ENCODE measurements at places on chromosomes 1 and 21.
A peak's percentile ranks its signal among the peaks of the same experiment; 100 is the strongest.

DNA sequence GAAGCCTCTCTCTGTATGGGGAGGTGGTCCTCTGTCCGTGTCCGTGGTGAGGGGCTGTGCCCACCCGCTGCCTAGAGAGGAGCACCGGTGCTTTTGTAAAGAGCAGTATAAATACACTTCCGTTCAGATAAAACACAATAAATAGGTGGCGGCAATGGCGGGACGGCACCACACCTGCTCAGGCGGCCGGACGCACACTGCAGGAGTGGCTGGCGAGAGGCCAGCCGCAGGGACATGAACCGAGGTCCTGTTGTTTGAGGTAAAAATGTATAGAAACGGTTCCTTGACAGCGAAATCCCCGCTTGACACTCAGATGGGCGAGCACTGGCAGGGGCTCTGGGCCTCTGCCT lies 40.8 kb downstream of the KRTAP10-1 start:
- DNase-seq: no peak

GRCh38 chr1:50111503-50111902 lies 2.8 kb downstream of the ELAVL4 start:
- peak; percentile 43 for DNase-seq

GRCh38 chr21:32807717-32808380 lies 36.3 kb upstream of the PAXBP1 start:
- no peak for DNase-seq

GRCh38 chr1:209733409-209734192 lies 22.3 kb upstream of the TRAF3IP3 start:
- no peak for DNase-seq

Measured in NCI-H69 (cell line).